Fibroblast of skin of right biceps (primary cell): ENCODE measurements at places on chromosomes 5 and 9.

- no peak for DNase-seq
These were observed 434.1 kb downstream of the DTWD2 start for GRCh38 chr5:118554241-118554640.

DNA sequence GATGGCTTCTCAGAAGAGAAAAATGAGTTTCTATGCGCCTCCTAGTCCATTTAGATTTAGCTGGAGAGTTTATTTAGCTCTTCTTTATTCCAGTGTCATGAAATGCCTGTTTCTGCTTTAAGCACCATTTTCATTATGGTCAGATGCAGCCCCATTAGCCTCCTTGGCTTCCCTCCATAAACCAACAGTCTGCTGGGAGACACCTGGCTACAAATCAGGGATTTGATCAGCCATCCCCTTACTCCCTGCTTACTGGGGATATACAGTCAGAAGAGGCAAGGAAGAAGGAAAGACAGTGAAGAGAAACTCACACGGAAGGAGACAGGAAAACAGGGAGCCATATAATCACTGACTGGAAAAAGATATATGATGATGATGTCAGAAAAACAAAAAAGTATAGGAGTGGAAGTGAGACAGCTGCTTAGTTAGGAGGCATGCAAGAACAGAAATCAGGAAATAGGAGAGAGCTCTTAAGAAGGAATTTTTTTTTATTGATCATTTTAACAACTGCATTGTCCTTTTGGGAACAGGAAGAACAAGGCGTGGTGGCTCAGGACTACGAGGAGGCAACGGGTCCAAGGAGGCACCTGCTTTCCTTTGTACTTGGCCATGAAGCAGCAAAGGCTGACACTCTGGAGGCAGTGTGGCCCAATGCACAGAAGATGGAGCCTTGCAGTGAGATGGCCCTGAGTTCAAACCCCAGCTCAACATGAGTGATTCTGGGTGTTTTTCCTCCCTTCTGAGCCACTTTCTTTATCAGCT is 56.1 kb downstream of the MED27 start:
- DNase-seq, result no peak

DNA sequence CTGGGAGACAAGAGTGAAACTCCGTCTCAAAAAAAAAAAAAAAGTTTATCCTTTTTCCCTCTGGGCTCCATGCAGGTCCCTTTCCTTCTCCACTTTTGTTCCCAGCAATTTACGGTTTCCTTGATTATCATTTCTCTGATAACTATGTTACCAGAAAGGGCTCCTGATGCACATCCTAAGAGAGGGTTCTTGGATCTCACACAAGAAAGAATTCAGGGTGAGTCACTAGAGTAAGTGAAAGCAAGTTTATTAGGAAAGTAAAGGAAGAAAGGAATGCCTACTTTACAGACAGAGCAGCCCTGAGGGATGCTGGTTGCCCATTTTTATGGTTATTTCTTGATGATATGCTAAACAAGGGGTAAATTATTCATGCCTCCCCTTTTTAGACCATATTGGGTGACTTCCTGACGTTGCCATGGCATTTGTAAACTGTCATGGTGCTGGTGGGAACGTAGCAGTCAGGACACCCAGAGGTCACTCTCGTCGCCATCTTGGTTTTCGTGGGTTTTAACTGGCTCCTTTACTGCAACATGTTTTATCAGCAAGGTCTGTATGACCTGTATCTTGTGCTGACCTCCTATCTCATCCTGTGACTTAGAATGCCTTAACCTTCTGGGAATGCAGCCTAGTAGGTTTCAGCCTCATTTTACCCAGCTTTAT is 13.5 kb upstream of the MELK start:
- DNase-seq, result peak; percentile 52

- peak; percentile 24 for DNase-seq
These were observed 38.9 kb downstream of the MFAP3 start for GRCh38 chr5:154077696-154078095.

DNA sequence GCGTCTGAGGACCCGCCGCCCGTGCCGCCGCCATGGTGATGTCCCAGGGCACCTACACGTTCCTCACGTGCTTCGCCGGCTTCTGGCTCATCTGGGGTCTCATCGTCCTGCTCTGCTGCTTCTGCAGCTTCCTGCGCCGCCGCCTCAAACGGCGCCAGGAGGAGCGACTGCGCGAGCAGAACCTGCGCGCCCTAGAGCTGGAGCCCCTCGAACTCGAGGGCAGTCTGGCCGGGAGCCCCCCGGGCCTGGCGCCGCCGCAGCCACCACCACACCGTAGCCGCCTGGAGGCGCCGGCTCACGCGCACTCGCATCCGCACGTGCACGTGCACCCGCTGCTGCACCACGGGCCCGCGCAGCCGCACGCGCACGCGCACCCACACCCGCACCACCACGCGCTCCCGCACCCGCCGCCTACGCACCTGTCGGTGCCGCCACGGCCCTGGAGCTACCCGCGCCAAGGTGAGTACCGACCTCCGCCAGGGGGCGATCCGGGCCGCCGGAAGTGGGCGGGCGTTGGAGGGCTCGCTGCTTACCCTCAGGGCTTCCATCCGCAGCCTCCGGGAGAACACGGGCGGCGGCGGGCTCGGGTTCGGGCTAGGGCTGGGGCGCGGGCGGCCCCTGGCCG is 8.5 kb downstream of the PRR7 start:
- peak; percentile 74 for DNase-seq

DNA sequence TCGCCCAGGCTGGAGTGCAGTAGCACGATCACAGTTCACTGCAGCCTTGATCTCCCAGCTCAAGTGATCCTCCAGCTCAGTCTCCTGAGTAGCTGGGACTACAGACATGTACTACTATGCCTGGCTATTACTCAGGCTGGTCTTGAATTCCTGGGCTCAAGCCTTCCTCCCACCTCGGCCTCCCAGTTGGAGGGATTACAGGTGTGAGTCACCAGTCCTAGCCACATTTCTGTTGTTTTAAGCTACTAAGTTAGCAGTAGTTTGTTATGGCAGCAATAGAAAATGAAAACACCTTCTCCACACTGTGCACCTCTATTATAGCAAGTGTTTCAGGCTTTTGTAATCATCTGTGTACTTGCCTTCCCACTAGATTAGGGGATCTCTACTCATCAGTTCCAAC is 588.9 kb upstream of the TLE4 start:
- peak; percentile 79 for DNase-seq

GRCh38 chr9:102518324-102518723 is 476.8 kb upstream of the CYLC2 start:
- no peak for DNase-seq

DNA sequence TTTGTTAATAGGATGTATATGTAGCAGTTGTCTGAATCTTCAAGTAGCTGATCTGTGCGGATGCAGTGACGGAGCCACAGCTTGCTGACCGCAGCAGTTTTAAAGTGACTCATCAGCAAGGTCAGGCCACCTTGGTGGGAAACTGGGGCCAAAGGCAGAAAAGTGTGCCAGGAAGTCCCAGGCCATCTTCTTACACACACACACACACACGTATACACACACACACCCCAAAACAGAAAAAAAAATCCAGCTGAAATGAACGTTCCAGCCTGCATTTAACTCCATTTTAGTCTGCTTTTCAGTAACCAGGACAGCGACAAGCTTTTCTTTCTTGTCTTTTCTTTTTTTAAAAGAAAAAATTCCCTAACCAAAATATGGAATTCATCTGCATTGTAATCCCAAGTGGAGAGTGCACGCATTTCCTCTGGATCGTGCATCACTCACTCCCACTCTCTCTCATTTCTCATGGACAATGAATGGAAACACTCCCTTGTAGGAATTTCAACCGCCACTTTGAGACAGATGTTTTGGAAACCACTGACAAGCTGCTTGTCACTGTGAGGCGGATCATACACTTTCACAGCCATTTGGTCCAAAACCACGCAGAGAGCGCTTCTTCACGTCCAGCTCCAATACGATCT is 103.9 kb downstream of the LHFPL2 start:
- DNase-seq, result peak; percentile 87

GRCh38 chr5:6383376-6383775 is 5.0 kb upstream of the MED10 start:
- no peak for DNase-seq

- no peak for DNase-seq
These were observed 1.3 kb downstream of the TENT2 start for GRCh38 chr5:79613549-79613948.

- peak; percentile 54 for DNase-seq
These were observed 14.8 kb upstream of the TUT7 start for GRCh38 chr9:86368871-86369521.

DNA sequence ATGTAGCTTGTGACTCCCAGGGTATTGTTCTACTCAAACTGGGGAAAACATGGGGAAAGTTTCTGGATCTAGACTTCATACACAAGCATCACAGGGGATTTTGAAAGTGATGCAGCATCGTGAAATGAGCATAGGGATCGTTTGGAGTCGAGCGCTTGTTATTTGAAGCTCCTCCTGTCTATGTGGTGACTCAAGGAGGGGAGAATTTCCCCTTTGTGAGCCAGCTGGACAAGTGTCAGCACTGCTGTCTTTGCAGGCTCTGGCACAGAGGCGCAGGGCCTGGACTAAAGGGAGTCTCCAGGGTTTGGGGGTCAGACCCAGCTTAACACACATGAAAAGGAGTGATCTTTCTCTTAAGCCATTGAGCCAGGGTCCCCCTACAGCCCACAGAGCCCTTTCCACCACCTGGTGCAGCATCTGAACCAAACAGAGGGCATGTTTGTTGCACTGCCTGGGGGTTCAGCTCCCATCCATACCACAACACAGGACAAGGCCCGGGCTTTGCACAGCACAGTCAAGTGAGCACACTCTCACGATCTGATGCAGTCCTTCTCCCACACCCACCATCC is 51.0 kb downstream of the IRF1 start:
- peak; percentile 88 for DNase-seq

DNA sequence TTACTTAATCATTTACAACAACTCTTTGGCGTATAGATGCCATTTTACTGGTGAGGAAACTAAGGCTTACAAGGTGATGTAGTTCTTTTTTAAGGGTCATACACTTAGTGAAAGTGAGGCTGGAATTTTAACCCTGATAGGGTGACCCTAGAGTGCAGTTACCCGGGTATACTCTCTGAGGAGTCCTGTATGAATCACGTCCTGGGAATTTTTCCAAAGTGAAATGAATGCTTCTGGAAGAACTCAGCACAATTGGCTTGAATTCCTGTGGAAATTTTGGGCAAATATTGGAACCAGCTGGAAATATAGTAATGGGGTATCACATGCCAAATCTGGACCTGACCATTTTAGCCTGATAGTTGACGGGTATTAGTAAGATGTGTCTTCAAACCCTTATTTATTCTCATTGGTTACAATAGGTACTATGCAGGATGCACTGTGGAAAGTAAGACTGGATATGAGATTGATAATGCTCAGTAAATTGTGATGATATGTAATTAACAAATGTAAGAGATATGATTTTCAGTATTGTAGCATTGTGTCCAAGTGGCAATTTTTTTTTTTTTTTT is 14.8 kb downstream of the SUB1 start:
- DNase-seq, result peak; percentile 96

DNA sequence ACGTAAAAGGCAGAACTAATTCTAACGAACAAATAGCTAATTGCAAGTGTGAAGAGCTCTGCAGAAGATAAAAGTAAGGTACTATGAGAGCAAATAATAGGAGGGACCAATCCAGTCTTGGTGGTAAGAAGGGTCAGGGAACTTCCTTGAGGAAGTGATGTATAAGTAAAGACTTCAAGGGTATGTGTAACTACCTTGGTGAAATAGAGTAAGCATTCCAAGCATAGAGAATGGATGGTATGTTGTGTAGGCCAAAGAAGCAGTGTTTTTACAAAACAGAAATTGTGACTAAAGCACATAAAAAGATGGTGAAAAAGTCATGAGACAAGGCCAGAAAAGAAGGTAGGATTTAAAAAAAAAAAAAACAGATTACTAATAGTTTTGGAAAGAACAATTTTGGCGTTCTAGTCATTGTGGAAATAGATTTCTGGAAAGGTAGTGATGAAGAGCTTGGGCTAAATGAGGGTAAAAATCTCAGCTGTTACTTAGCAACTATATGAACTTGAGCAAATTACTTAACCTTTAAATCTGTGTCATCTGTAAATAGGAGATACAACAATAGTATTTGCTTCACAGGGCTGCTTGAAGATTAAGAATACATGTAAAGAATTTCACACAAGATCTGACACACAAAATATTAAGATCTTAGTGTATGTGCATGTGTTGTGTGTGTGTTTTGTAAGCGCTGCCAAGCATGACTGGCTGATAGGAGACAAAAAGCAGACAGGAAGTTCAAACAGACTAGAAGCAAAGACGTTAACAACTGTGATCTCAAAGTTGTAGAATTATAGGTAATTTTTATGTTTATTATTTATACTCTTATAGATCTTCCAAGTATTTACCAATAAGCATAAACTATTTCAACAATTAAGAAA is 73.5 kb downstream of the NR6A1 start:
- peak; percentile 68 for DNase-seq

DNA sequence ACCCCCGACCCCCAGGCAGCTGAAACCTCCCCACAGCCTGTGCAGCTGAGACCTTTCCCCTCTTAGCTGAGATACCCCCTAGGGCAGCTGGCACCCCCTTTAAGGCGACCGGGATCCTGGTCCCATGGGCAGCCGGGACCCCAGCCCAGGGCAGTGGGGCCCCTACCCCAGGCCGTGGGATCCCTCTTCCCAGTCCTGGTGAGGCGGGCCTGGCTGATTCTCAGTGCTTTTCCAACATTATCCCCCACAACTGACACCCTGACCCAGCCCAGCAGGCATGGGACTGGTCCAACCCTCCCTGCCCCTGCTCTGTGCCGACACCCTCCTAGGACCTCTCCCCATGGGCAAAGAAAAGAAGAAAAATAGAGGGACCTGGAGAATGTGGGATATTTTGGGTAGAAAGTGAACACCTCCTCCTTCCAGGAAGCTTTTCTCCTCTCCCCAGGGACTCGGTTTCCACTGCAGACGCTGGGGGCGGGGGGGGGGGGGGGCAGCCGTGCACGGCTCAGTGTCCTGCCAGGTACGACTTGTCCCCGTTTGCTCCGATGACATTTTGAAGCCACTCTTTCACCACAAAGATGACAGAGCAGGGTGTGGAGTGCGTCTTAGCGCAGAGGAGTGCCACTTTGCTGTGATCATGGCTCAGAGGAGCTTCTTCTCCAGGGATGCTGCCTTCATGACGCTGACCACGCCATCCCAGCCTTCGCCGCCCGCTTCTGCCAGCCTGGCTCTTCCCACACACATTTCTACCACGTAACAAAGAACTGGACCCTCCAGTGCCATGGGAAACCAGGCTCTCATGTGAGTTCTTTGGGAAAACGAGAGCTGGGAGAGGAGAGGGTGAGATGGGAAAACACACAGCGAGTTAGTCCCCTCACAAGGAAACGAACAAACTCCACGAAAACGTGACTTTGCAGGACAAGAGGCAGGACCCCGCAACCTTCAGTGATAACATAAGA is 47.5 kb downstream of the MRPL36 start:
- DNase-seq, result no peak

GRCh38 chr5:72280581-72281069 is 39.4 kb downstream of the MRPS27 start:
- peak; percentile 63 for DNase-seq

DNA sequence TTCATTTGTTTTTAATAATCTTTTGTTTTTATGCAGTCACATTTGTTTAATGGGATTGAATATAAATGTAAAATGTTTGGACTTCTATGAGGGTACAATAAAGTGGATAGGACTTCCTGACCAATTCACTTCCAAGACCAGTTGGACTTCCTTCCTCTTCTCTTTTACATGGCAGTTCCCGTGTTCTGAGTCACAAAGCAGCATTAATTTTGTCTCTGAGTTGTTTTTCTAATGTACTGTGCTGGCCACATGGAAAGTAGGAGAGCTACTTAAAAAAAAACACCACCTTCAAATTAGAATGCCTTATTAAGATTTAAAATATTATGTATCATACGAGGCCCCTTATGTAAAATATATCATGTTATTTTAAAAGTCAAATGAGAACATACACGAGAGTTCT is 87.3 kb downstream of the CCDC171 start:
- no peak for DNase-seq

GRCh38 chr9:99472240-99472915 is 250.3 kb downstream of the SEC61B start:
- DNase-seq, result no peak
